ENCODE measurements at places on chromosomes 2 and 18.

DNA sequence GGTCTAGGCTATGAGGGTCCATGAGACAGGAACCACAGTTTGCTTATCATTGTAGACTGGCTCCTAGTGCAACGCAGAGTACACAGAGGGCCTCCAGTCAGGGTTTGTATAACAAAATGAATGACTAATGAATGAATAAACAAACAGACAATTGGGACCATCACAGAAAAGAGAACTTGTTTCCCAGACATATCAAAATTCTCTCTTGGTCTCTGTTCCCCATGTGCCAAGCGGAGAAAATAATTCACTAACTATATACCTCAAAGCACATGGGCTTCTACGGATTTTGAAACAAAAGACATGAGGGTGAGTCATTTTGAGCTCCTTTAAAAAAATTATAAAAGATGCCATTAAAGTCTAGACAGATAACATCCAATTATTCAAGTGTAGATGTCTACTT lies 28.0 kb downstream of the INO80C start:
- no peak for DNase-seq

GRCh38 chr2:103123516-103123915 lies 361.7 kb downstream of the TMEM182 start:
- no peak for DNase-seq

DNA sequence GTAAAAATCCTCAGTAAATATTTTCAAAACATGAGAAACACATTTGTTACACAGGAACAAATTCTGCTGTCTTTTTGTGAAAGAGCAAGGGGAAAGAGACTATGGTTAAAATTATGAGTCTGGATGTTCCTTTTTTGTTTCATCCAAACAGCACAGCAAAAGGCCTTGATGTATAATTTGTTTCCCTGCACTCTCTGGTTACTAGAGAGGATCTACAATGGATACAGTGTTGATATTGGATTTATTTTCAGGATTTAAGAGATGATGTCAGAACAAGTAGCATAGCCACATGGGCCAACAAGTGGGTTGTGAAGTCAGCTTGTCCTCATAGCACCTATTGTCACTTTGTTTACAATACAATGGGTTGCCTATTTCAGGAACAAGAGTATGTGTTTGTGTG lies 11.3 kb upstream of the ERBB4 start:
- no peak for DNase-seq

- DNase-seq, result no peak
These were observed 52.7 kb upstream of the CTLA4 start for GRCh38 chr2:203814661-203815540.

- no peak for DNase-seq
These were observed 69.2 kb upstream of the CABLES1 start for GRCh38 chr18:23066060-23066459.

- DNase-seq, result no peak
These were observed 7.2 kb downstream of the ARHGAP25 start for GRCh38 chr2:68741805-68742306.

- DNase-seq, result no peak
These were observed 92.5 kb downstream of the SRBD1 start for GRCh38 chr2:45518546-45518945.

DNA sequence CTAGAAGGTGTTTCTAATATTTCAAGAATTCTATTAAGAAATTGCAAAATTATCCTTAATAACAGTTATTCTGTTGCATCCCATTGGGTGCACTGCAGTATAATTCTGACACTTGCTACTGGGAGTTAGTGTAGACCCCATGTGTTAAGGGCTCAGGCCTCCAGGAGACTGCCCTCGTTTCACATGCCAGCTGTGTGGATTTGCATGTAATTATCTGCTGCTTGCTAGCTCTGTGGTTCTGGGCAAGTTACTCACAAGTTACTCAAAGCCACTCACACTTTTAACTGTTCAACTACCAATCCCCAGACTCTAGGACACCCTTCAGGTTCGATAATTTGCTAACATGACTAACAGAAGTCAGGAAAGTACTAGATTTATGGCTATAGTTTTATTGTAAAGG lies 38.6 kb downstream of the ST6GAL2 start:
- no peak for DNase-seq

DNA sequence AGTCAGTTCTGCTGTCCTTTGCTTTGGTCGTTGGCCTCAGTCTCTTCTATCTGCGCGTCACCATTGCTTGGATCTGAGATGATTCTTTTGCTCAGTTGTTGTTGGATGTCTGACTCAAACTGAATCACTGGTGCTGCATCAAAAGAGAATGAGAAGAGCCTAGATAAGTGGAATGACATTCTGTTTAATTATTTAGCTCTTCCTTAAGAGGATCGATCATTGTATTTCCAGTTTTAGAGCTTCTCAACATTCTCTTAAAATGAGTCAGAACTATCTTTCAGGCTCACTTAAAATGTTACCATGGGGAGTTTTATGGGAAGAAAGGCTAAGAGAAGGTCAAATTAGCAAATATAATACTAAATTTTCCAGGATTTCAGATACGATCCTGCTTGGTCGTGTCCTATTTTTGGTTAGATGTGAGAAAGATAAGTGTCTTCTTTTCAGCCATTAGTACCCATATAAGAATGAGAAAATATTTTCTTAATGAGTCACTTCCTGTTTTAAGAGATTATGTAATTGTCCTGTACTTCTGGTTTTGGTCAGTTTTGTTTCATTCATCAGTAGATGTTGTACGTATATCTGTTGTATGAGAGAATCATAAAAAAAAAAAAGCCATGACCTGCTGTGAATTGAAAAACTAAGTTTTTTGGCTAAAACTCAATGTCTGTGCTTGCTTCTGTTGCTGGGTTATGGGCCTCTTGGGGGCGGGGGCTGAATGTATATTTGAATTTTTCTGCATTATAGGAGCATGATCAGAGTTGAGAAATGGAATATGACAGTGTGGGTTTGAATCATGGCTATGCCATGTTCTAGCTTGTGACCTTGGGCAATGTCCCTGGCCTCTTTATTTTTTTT lies 31.6 kb upstream of the CASP10 start:
- DNase-seq, result no peak

DNA sequence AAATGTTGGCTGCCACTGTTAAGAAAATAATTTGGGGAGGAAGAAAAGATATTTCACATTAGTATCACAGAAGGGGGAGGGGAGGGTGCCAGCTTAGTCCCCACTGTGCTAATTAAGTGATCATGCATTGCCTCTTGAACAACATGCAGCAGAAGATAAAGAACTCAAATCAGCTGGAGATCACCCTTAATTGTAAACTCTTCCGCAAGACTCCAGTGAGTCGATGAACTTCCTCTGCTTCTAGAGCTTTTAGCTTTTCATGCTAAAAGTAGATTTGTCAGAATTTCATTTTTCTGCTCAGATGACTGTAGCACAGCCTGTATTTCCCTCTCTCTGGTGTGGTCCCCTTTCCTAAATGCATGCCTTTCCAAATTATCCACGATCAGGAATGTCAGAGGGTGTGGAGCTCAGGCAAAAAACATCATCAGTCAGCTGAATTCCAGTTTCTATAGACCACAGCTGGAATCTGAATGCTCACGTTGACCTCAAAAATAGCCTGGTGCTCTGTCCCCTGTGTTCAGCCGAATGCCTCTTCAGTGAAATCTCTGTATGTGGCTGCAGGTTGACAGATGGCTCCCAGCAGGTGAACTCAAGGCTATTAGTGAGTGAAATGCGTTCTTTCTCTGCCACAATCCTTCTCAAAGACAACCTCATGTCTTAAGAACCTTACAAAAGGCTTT lies 156.8 kb upstream of the UNC80 start:
- no peak for DNase-seq

DNA sequence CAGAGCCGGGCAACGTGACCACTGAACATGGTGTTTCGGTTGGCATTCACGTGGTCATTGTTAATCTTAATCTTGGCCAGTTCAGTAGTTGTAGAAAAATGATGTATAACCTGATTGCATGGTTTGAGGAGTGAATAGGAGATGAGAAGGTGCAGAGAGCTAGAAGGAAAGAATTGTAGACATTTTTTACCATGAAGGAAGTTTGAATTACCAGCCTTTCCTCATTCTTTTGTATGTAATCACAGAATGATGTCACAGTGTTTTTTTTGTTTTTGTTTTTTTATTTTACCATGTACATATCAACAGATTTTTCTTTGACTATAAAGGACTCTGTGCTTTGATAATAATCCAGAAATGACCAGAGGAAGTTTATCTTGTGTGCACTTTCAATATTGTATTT lies 126.3 kb downstream of the LTBP1 start:
- no peak for DNase-seq

GRCh38 chr2:122022531-122022930 lies 267.1 kb downstream of the TSN start:
- DNase-seq, result no peak

DNA sequence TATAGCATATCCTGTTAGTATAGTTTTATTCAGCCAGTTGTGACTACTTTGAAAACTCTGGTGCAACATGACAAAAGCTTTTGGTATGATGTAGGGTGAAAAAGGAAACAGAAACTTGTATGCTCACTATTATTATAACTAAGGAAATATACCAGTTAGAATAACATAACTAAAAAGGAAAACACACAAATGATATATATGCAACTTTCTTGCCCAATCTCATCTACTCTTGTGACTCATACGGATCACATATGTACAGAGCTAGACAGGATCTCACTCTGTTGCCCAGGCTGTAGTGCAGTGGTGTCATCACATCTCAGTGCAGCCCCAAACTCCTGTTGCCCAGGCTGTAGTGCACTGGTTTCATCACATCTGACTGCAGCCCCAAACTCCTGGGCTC lies 12.4 kb upstream of the TLK1 start:
- no peak for DNase-seq

- DNase-seq, result no peak
These were observed 375.9 kb upstream of the ACVR2A start for GRCh38 chr2:147468963-147469362.

DNA sequence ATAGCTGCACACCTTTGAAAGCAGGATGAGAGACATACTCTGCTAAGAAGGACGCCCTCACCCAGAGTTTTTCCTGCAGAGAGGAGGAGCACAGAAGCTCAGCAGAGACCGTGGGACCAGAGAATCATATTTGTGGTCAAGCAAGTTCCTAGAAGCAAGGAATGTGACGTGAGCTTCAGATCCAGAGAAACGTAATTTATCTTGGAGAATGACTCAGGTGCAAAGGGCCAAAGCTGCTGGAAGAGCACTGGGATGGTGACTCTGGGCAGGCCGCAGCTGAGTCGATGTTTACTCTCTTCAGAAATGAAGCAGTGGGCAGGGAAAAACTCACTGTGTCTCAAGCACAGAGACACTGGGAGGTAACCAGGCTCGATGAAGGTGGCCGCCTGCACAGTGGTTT lies 50.1 kb upstream of the IGFBP2 start:
- DNase-seq, result no peak

DNA sequence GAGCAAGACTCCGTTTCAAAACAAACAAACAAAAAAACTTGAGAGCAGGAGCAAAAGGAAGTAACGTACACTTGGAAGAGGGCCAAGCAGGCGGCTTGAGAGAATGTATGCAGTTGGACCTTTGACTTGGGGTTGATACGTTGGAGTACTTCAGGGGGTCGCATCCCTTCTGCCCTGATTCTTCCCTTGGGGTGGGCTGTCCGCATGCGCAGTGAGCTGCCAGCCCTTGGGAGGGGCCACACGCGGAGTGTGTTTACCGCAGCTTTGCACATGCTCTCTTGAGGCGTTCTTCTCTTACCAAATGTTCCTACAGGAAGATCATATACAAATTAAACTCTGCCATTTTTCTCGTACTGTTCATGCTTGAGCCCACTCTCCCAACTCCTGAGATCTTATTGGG lies 38.1 kb upstream of the SOCS6 start:
- DNase-seq, result no peak

DNA sequence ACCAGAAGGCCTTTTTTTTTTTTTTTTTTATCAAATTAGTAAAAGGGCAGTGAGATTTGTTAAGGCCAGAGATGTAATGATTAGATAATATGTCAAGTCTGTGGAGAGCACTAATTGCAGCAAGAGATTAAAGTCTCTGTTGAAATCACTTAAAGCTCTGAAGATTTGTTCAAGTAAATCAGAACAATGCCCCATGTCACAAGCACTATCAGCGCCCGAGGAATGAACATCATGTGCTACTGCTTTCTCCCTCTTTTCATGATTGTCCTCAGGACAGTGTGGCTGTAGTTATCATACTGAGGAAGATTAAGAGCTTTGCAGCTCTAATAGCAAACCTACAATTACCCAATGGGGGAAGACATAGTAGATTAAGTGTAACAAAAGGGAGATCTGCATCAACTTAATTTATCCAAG lies 71.1 kb downstream of the TDRD15 start:
- DNase-seq, result no peak

DNA sequence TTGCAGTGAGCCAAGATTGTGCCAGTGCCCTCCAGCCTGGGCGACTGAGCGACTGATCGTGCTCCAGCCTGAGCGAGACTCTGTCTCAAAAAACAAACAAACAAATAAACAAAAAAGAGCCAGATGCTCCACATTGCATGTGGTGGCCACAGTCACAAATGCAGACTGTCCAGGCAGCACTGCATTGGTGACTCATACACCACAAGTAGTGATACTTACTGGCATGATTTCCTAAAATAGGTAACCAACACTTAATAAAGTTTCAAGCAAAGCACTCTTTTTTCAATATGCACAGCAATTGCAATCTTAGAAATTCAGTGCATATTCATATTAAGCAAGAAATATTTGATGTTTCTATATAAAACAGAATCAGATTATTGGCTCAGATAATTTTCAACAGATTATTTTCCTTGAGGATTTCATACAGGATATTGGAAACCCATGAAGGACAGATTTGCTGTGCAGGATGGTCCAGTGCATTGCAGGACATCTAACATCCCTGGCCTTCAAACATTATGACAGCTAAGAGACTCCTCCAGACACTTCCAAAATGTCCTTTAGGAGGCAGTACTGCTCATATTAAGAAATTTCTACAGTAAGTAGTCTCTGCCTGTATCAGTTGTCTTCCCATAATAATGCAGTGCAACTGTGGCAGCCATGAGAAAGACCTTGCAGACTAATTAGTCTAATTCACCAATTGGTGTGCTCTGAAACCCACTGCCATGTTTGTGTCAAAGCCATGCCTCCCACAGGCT lies 10.5 kb upstream of the SLC1A4 start:
- DNase-seq, result no peak

- DNase-seq, result no peak
These were observed 7.0 kb upstream of the CLIP4 start for GRCh38 chr2:29108225-29108624.

- no peak for DNase-seq
These were observed 84.1 kb downstream of the BOD1L2 start for GRCh38 chr18:57230861-57231585.

DNA sequence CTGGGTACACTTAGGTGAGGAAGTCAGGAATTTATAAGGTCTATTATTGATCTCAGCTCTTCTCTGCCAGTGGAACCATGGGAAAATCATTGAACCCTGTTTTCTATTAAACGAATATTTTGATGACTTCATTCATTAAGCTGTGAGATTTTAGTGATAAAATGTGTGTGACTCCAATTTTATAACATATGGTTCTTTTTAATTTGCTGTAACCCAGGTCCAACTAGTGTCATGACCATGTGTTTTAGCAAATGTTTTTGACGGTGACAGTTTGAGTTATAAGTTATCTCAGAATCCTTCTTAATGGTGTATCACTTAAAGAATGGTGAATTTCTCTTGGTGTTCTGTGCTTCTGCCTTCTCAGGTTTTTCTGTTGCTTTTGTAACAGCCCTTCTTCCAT lies 213.1 kb downstream of the MCFD2 start:
- DNase-seq, result no peak

- DNase-seq, result peak; percentile 54
These were observed 34.4 kb downstream of the LGALSL start for GRCh38 chr2:64488050-64488974.

GRCh38 chr2:24577481-24577880 lies 86.4 kb downstream of the NCOA1 start:
- no peak for DNase-seq
